ENCODE measurements at places on chromosomes 13 and 19.

GRCh38 chr19:35977446-35978222, 17.4 kb upstream of the SDHAF1 start:
- DNase-seq = peak; percentile 5

DNA sequence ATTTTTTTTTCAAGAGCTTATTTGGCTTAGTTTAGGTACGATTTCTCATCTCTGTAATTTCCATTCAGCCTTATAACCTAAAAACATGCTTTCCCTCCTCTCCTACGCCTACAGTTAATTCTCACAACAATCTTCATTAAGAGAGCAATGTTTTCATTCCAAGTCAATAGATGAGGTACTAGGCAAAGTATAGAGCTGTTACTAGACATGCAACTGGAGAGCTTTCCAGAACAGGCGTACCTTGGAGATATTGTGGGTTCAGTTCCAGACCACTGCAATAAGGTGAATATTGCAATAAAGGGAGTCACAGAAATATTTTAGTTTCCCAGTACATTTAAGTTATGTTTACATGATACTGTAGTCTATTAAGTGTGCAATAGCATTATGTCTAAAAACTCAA, 34.8 kb downstream of the TGDS start:
- DNase-seq = no peak

GRCh38 chr13:40063278-40063698, 407.8 kb downstream of the COG6 start:
- no peak for DNase-seq

DNA sequence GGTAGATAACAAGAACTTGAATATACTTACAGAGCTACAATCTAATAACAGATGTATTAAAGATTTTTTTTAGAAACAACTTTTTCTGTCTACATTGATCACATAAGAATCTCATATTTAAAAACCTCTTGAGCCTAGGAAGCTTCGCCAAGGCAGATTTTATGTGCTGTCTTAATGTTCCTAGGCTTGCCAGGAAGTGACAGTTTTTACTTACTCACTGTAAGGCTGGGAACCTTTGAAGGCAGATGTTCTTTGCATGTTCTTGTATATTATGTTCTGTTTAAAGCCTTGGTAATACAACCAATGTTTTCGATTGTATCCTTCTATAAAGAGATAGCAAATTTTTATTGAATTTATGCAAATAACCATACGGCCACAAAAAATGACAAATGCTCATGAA, 492.7 kb downstream of the GPC5 start:
- no peak for DNase-seq

GRCh38 chr19:4376991-4377781, 23.2 kb downstream of the SH3GL1 start:
- no peak for DNase-seq

DNA sequence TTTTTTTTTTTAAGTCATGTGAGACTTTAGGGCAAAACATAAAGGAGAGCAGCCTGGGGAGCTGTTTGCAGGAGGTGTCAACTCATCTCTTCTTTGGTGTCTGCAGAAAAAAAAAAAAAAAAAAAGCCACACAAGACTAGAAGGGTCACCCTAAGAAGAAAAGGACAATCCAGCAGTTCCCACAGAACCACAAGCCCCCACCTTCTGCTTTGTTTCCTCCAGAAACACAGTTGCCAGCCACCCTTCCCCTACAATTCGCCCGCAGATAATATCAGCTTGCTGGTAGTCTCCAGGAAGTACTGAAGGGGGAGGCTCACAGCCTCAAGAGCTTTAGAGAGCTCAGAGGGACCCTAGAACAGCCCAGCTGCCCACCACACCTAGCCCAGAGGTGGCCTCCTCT, 22.3 kb upstream of the ZBTB7A start:
- no peak for DNase-seq

DNA sequence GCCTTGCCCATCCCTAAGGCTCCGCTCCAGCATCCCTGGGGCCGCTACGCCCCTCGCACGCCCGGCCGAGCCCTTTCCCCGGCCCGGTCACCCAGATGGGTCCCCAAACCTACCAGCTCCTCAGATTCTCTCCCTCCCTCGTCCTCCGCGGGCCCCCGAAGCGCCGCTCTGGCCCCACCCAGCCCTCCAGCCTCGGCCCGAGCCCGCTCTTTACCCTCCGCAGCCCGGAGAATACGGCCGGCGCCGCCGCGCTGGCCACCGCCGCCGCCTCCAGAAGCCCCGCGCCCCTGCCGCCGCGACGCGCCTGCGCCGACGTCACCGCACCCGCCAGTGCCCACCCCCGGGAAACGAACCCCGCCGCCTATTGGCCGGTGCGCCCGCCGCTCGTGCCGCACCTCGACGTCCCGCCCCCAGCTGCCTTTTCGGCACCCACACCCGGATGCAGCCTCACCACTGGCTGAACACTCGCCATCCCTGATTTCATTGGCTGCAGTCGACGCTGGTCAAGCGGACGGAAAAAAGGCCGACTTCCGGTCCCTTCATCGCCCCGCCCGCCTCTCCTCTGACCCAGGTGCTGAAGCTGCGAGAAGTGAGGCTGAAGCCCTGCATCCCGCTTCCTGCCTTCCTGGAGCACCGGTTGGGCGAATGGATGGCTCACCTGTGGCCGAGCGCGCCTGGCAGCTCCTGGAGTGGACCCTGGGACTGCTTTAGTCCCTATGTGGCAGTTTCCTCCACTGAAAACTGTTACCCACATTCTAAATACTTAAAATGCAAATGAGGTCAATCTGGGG, at the start of gene DAPK3:
Gene DAPK3, minus strand, starts transcription at position 292 of the 791 bp plus-strand sequence. CDS start 1,364 bp downstream, outside the sequence.
- DNase-seq = peak; percentile 93

GRCh38 chr19:51093510-51094345, 11.0 kb upstream of the KLK14 start:
- DNase-seq = no peak

DNA sequence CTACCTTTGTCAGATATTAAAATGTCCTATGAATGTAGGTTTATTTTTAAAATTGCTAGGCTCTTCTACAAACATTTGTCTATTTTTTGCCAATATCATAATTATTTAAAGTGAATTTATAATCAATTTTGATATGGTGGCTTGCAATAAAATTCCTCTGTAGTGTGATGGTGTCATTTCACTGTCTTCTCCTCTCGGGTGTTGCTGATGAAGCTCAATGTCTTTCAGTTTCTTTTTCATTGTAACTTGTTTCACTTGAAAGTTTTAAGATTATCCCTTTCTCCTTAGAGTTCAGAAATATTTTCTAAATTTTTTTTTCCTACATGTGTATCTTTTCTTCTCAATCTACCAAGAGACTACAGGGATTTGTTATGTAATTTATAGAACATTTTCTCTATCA, 267.1 kb upstream of the EDNRB start:
- no peak for DNase-seq

DNA sequence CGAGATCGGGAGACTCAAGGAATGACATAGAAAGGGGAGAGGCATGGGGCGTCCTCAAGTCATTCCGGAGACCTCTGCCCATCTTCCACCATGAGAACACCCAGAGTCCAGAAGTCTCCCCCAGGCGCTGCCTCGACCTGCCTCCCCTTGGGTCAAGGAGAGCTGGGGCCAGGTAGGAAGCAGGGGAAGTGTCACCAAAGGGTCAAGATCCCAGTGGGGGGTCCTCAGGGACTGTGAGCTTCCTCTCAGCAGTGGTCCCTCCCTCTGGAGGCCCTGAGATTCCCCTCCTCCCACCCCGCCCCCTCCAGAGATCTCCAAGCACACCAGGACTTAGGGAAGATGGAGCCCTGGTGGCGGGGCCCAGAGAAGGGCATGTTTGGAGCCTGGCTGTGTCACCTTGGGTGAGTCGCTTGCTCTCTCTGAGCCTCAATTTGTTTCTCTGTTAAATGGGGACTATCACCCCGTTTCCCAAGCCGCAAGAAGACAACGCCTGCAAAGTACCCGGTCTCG, 919 bp downstream of the DACT3 start:
- DNase-seq = no peak

DNA sequence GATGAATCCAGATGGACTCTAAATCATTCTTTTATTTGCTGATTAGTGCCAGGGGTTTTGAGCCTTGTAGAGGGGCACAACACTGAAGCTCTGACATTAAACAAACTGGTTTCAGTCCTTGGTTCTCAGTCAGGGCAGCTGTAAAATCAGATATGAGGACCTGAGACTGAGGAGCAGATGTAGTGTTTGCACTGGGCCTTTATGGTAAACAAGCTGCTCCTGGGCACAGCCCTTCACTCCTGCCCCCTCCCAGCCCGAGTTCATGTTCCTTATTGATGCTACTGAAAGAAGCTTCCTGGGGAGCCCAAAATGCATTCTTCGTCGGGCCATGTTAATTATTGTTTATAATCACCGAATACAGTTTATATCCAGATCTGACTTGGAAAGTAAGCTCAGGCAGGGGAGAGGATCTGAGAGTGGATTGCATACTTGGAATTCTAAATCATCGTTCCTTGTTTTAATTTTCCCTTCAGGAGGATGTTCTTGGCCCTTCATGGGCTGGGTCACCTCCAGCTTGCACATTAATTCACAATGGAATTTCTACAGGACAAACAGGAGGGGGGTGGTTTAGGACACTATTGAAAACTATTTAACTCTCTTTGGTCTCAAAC, 213.5 kb downstream of the FGF9 start:
- no peak for DNase-seq

- no peak for DNase-seq
These were observed 65.0 kb downstream of the MTUS2 start for GRCh38 chr13:28885181-28885580.

DNA sequence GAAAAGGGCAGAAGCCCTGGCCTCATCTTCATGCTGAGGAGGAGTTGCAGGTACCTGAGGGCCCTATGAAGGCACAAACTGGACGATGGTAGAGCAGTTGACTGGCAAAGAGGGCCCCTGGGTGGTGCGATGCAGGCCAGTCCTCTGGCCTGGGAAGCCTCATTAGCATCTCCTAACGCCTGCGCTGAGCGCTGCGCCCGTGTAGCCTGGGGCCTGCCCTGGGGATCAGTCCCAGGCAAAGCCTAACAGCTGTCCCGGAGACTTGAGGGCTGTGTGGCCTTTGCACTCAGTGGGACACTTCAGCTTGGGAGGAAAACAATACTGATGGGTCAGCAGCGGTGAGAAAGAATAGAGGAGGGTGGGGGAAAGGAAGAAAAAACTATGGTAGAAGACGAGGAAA, 187.7 kb downstream of the RAP2A start:
- DNase-seq = no peak

DNA sequence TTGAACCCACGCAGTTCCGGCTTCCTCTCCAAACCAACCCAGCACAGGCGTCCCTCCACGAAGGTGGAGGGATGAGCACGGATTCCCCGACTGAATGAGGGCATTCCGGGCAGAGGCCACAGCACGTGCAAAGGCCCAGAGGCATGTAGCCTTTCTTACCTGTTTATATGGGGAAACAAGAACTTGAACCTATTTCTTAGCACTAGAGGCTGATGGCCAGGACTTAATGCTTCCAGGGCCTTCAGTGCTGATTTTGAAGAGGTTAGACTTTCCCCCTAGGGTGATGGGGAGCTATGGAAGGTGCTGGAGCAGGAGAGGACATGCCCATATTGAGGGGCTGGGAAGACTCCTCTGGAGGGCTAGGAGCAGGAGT, 2.0 kb downstream of the MAST3 start:
- DNase-seq = no peak

DNA sequence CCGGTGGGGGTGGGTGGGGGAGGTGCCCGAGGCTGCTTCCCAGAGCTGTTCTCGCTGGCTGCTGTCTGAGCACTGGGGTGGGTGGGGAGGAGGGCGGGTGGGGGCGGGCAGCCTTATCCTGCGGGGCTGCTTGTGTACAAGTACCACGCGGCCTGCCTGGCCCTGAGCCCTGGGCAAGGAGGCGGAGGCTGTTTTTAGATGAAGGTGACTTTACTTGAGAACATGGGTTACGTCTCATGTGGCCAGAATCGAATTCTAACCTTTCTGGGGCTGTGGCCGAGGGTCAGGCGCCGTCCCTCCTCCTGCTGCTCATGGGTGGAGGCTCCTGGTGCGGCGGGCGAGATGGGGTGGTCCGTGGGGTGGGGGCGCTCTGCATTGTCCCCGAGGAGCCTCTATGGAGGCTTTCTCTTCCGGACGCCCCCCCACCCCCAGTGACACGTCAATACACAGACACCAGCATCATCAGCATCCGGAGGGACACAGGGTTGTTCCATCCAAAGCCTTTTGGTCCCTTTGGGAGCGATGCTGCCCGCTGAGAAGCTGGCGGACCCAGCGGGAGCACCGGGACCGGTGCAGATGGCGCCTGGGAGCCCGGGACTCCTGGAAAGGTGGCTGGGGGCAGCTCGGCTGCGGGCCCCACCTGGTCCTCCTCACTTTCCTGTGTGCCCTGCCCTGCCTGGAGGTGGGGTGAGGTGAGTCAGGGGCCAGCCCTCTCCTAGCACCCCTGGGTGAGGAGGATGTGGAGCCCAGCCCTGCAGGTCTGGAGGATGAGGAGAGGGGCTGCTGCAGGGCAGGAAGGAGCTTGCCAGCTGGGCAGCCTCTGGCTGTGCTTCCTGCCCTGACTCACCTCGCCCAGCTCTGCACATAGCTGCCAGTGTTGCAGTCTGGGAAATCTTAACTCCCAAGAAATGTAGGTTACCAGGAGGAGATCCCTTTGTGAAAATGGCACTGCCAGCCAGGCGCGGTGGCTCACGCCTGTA, 3.4 kb downstream of the BSG start:
- DNase-seq = no peak

- DNase-seq = no peak
These were observed 567 bp downstream of the ALKBH6 start for GRCh38 chr19:36013280-36014011.

- DNase-seq = no peak
These were observed 563 bp upstream of the PDCD5 start for GRCh38 chr19:32580353-32580900.

DNA sequence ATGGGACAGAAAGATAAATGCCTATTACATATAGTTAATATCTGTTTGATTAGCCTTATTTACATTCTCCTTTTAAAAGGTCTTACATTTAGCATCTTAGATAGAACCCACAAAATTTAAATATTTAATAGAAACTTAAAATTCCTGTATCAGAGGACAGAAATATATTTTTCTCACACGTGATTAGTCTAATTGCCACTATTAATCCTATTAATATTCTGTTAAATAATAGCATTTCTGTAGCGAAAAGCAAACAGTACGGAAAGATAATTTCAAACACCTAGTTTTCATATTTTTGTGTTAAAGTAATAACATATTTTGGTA, 380 bp upstream of the ZNF30 start:
- no peak for DNase-seq

- DNase-seq = no peak
These were observed 43.2 kb downstream of the DCLK1 start for GRCh38 chr13:36088001-36088400.

GRCh38 chr19:482186-483041, 13.9 kb upstream of the MADCAM1 start:
- DNase-seq = no peak

DNA sequence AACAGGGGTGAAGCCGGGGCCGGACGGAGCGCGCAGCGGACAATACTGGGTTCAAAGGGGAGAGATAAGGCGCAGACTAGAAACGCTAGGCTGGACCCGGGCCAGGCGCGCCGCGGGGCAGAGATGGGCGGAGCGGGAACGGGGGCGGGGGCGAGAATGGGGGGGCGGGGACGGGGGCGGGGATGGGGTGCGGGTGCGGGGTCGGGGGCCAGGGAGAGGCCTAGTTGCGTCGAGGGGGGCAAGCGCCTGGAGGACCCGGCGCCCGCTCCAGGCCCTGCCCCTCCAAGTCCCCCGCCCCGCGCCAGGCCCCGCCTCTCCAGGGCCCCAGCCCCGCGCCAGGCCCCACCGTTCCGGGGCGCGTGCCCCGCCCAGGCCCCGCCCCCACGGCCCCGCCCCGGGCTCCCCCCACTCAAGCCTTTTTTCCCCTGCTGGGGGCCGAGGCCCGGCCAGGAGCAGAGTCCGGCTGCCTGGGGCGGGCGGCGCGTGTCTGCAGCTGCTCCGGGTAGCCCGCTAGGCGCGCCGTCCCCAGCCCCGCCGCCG, at the start of gene CERS4:
Gene CERS4, plus strand, starts transcription at position 449 of the 540 bp plus-strand sequence. CDS start 41,707 bp downstream, outside the sequence.
- DNase-seq = peak; percentile 78

- peak; percentile 48 for DNase-seq
These were observed 16.3 kb downstream of the CILP2 start for GRCh38 chr19:19554074-19555023.

Data from stimulated activated naive CD4-positive, alpha-beta T cell treated with Interleukin-2 at 50 U/mL for 16 hours (primary cell).